ENCODE measurements at places on chromosomes 2 and 18. TPM values are rescaled to one million over a fixed set of nuclear protein-coding genes. Genes with fewer than 3 reads are reported as not detected.

Gene SERPINB10
- total RNA-seq = 4.2 TPM

DNA sequence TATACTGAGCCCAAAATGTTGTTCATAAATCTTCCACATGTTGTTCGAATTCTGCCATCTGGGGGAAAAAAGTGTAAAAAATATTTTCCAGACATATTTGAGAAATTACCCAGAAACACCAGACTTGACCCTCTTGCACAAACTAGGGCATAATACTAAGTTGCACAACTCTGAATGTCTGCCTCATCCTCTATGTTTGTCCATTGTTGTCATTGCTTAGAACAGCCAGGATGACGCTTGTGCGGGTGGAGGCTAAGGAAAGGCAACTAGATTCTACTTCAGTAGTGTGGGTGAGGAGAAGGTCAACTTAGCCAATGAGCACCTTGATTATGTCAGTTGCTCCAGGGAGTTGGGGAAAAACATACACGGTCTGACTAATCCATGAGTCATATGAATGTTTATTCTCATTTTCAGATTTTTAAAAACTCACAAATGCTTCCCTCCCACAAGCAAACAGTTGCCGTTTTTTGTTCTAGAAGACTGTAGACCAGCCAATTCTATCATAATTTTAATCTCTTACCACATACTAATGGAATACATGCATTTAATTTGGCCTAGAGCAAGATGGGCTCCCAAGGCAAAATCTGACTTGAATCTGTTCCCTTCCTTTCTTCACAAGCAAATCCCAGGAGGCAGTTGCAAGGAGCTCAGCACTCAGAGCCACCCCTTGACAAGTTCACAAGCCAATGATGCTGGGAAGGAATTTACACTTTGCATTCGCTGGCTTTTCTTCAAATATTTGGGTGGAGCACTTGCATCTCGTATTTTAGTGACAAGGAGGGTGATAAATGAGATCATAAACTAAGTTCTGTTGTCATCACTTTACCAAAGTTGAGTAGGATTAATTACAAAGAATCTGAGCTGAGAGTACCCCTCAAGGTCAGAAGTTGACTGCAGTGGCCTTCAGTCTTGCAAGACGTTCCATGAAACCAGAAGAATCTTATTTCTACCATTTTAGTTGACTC lies 163.2 kb upstream of the TWIST2 start:
- H3K27me3 ChIP-seq = peaks cover 5% of the 10 kb centered on the region
- peak overlapping the region; percentile 87 for H3K27ac ChIP-seq
- peak overlapping the region; percentile 22 for H3K4me3 ChIP-seq
- DNase-seq = peak; percentile 99

DNA sequence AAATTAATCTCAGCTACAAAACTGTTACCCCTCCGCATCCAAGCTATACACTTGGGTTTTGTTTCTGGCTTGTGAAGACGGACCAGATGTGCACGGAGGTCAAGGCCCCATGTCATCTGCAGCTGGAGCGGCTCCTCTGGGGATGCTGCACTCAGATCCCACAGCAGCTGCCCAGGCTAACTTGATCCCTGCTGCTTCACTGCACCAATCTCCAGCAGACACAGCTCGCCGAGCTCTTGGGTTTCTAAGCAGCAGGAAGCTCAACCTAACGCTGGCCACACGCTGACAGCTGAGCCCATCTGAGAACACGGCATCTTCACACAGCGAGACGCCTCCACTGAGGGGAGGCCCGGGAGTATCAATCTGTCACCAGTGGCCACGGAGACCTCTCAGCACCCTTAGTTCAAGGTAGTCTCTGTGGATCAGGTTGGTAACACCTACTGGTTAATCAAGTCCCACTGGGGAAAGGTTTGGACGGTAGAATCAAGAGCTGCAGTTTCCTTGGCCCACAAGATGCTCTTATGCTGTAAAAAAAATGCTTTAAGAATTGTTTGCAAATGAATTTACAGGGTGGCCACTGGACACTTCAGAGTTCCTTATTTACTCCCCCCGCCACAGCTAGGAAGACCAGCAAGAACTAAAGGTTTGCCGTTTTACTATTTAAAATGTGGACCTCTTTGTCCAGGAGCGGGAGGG lies 67.5 kb downstream of the EMILIN2 start:
- no peak for DNase-seq
- no peak overlapping the region for H3K27ac ChIP-seq
- H3K27me3 ChIP-seq = peaks cover 4% of the 10 kb centered on the region

Gene SLC4A5
- total RNA-seq = 0.19 TPM

Gene SLC16A14
- not detected for total RNA-seq

Gene AAMP
- total RNA-seq = 88.0 TPM
